ENCODE measurements at places on chromosomes 6 and 20.
A peak's percentile ranks its signal among the peaks of the same experiment; 100 is the strongest.

GRCh38 chr20:10469599-10469998, 34.5 kb downstream of the SLX4IP start:
- DNase-seq, result no peak

GRCh38 chr6:27601668-27602254, 128.9 kb upstream of the ZNF184 start:
- no peak for DNase-seq

DNA sequence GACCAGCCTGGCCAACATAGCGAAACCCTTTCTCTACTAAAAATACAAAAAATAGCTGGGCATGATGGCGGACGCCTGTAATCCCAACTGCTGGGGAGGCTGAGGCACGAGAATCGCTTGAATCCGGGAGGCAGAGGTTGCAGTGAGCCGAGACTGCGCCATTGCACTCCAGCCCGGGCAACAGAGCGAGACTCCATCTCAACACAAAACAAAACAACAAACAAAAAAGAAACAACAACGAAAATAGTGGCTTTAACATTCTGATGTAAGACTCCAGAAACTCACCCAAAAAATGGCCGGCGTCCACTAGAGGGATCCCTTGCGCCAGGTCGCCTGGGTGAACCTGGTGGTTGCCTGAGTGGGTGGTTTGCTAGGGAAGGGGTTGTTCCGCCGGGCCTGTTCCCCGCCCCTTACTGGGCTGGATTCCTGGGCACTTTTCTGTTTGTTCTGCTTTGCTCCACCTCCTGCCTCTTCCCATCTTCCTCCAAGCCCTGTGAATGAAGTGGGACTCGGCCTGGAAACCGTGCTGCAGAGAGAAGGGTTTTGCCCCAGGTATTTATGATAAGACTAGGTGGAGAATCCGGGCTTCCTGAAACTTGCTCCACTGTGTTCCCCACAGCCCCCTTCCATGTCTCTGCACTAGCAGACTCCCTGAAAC, 1.5 kb downstream of the PABPC1L start:
- peak; percentile 39 for DNase-seq

DNA sequence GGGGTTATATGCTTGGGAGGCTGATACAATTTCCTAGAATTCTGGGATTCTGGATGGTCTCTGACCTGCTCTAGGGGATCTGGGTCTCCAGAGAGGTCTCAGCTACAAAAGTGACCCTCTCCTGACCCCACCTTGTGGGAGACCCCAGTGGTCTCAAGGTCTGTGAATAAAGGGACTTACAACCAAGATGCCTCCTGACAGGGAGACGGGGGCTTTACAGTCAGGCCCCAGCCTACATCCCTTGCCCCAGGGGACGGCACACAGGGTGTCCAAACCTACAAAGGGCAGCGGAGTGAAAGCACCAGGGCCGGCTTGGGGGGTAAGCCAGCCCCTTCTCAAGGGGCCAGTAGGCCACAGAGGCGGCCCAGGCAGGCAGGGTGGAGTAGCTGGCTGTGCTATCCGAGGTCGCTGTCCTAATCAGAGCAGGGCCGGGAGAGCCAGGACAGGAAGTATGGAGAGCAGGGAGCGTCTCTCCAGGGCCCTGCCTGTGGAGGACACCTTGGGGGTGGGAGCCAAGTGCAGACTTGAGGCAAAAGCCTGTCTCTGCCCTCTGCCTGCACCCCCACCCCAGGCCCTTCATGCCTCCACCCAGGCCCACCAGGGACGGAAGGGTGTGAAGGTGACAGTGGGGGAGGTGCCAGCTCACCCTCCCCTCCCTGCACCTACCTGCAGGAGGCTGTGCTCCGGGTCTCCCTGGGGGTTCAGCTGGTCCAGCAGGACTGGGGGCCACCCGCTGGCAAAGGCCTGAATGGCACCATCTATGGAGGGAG, 3.5 kb downstream of the GFRA4 start:
- no peak for DNase-seq

DNA sequence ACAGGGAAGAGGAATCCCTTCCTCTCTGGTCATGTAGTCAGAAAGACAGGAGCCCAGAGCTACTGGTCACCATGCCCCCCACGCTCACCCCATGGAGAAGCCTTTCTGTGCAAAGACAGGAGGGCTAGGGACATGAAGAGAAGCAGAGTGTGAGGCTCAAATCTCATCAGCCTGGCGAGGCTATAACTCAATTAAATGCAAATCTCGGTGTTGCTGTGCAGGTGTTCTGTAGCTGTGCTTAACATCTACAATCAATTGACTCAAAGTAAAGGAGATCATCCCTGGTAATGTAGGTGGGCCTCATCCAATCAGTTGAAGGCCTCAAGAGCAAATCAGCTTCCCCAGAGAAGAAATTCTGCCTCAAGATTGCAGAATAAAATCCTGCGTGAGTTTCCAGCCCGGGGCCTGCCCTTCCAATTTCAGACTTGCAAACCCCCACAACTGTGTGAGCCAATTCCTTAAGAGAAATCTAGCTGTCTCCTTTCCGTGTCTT, 64.4 kb downstream of the CHMP4B start:
- no peak for DNase-seq

DNA sequence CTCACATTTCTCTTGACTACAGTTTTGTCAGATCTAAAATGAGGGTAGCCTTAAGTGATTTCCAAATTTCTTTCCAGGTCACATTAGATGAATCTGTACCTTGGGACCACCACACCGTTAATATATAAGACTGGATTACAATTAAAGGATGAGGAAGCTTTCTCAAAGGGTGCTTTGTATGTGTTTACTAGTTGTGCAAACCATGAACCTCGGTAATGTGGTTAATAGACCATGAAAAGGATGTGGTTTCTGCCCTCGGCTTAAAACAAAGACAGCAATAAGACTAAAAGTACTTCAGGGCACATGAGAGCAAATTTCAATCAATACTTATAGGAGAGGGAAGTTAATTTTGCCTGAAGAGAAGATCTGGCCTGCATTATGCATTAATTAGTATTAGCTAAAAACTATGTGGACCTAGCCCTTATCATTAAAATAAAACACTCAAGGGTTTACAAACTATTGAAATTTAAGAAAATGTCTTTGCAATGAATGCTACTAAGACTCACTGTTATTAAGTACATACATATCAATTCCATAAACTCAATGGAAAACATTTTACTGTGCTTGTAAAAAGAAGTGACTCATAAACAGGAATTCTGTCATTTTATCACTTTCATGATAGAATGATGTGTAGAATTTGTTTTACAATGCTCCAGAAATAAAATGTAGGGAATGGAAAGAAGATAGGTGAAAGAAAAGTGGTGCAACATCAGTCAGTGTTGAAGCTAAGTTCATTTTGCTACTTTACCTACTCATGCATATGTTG, 936 bp upstream of the TMX4 start:
- no peak for DNase-seq

DNA sequence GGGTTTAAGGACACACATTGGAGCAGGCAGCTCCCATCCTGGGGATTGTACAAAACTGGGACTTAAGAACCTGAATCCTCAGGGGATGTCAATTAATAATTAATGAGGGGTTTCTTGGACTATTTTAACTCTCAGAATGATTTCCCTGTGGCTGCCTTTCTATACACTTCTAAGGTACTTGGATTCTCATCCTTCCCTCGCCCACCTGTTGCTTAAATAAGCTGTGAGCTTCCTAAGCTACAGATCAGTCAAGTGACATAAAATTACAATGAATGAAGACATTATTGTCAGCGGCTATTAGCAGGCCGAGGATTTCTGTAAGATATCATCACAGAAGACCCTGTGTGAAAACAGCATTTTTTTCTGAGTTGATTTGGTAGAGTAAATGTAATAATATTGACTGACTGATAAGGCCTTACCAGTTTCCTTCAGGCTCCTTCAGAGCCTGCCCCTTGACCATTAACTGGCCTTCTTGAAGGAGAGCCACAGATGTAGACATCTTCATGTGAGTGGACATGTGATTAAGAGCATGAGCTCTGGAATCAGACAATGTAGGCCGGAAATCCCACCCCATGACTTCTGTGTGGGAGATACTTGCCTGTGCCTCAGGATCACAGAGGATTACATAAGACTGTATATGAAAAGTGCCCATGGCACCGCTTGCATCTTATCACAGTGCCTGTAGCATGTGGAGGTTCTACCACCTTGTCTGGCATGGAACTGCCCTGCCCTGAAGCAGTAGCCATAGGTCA, 101.7 kb downstream of the TULP4 start:
- DNase-seq, result no peak

GRCh38 chr6:31677955-31678354, 2.9 kb downstream of the LY6G5C start:
- no peak for DNase-seq

- DNase-seq, result no peak
Measured at GRCh38 chr20:47137231-47137870, 219.1 kb downstream of the ZMYND8 start.

DNA sequence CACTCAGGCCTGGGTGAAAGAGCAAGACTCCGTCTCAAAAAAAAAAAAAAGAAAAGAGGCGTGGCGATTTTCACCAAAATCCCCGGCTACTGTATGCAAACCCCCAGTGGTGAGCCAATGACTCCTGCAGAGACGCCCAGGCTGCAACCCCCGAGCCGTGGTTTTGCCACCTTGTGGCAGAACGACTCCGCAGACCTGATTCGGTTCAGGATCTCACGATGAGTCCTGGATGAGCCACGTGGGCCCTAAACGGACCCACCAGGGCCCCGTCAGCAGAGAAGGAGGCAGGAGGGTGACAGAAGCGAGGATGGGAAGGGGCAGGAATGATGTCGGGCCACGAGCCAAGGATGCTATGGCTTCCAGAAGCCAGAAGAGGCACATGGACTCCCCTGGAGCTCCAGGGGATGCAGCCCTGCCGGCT, 42.5 kb downstream of the SLC2A4RG start:
- peak; percentile 38 for DNase-seq
